Esophagus muscularis mucosa (tissue), 4 donors: ENCODE measurements at places on chromosomes 5 and 9.

- no peak for DNase-seq
These were observed 97.7 kb upstream of the SMARCA2 start for GRCh38 chr9:1917396-1917935.

DNA sequence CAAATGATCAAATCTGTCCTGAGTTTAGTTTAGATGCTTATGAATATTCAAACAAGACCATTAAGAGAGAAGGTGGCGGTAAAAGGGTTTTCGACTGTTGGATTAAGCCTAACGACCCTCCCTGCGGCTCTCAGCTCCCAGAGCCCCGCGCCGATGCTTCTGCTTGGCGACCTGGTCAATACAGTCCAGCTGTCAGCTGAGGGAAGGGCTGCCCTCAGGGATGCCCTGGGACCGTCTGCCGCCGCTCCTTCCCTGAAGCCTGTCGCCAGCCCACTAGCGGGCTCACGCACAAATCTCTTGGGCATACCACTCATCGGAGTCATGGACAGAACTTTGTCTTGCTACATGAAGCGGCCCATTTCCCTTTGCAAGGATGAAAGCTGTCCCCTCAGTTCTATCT is 136.6 kb upstream of the RAPGEF1 start:
- no peak for DNase-seq

- no peak for DNase-seq
These were observed 44.2 kb downstream of the CETN3 start for GRCh38 chr5:90365328-90365727.

GRCh38 chr9:76575761-76576160 is 116.8 kb downstream of the GCNT1 start:
- no peak for DNase-seq

DNA sequence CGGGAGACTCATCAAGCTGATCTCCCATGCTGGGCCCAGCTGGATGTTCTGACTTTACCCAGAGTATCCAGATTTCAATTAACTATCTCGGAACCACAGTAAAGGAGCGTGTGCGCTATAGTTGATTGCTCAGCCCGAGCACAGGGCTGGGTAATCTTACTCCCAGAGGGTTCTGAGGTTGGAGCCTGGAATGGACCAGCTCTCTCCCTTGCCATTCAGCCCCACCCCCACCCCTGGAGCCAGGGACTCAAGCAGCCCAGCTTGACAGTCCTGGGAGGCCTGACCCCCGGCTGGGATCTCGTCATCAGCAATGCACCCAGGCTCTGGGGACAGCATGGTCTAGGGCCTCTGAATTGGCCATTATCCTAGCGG is 23.7 kb upstream of the PTGES start:
- no peak for DNase-seq

GRCh38 chr5:33271606-33272005 is 169.2 kb upstream of the TARS1 start:
- DNase-seq = no peak

DNA sequence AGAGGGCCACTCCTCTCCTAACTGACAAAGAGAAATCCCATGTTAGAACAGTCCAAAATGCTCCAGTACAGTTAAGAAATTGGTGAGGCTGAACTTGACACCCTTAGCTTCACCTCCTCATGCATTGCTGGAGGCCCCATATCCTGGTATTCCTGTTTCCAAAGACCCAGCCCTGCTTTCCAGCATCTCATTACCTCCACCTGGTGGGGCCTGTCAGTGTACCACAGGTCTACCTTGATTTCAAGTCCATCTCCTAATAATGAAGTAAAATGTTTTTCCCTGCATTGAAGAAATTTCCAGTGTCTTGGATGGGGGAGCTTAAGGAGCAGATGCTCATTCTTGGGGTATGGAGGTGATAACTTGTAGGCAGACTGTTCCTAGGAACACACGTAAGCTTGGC is 70.6 kb upstream of the S1PR3 start:
- no peak for DNase-seq

DNA sequence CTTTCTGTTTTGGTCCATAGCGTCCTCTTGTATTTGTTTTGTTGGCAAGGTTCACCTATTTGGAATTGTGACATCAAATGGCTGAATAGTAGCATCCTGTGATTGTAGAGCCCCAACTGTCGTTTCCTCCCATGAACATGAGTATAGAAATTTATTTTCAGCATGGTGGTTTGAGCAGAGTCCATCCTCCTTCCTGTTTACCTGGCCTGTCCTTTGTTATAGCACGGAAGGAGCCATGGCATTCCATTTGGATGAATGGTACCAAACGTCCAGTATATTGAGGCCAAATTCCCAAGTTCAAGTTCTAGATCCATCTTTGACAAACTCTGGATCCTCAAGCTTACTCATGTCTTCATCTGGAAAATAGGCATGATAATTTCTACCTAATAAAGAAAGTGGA is 16.8 kb downstream of the RASGRF2 start:
- DNase-seq = no peak

DNA sequence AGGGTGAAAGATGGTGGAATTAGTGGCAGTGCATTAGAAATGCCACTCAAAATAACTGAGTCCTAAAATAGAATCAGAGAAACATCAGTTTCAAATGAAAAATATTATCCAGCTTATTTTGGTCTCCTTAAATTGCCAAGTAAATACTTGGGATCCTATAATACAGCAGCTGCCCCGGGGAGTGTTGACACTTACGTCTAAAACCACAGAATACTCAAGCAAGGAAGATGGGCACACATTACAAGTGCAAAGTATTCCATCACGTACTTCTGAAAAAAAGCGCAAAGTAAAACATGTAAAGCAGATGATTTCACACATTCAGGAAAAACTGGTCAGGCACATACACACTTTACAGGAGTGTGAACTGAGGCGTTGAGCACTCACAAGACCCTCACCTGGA is 2.4 kb upstream of the ARHGEF37 start:
- DNase-seq = no peak

- no peak for DNase-seq
These were observed 24.4 kb downstream of the CAMK4 start for GRCh38 chr5:111248571-111248970.

- DNase-seq = no peak
These were observed 20.2 kb downstream of the RGS3 start for GRCh38 chr9:113483676-113484257.

DNA sequence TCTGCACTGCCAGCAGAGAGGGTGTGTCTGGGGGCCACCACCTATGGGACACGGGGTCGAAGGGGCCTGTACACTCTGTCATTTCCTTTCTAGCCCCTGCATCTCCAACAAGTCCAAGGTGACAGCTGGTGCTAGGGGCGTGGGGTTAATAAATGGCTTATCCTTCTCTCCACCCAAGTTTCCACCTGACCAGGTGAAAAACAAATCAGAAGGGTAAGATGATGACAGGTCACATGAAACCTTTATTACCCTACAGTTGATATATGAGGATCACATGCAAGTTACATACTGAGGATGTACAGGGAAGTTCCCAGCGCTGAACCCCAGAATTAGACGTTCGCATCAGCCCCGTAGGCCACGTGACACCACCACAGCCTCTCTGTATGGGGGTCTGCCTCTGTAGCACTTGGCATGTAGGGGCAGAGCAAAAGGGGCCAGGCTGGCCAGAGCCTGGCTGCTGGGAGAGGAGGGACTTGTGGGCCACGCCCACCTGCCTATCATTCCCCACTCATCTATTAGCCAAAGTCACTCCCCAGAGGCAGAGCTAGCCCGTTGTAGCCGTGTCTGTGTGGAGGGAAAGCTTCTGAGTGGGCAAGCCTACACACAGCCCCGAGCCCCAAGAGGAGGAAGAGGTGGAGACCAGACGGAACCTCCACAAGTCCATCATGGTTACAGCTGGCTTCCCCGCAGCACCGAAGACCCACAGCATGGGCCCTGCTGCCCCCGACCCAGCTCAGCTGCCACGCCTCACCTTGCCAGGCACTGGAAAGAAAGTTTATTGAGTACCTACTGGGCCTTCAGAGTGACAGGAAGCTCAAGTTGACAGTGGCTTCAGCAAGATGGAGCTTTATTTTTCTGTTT is 2.2 kb downstream of the TMEM141 start:
- DNase-seq = no peak

DNA sequence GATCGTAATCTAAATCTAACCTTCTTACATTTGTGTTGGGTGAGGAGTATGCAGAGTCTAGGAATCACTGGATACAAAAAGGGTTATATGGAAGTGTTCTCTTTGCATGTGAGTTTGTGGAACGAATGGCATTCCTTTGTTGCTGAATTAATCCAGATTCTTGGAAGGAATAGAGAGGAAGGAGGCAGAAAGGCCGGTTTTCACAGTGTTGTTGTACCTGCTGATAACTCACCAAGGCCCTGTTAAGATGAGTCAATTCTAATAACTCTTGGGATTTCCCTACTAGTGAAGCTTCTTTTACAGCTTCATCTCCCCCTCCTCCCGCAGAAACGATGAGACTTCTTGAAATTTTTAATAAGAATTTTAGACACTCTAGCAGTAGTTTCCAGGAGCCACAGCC is 84.0 kb downstream of the ZSWIM6 start:
- no peak for DNase-seq

- DNase-seq = no peak
These were observed 621.1 kb upstream of the CDH18 start for GRCh38 chr5:20609126-20609525.

DNA sequence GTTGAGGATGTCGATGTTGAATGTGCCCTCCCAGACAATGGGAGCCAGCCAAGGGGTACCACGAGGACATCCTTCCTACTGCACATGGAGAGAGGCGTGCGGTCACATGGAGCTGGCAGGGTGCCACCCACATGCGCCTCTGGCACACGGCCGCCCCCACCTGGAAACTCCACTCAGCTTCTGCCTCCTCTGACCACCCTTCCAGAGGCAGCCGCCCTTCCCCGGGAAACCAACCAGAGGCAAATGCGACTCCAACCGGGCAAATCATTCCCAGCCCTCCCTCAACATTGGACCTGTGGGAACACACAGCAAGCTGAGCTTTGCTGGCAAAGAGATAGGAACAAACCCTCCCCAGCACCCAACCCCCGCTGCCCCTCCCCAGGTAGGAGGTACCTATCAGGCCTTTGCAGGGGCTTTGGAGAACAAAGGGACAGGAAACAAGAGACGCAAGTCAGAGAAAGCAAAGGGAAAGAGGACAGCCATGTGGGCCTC is 17.5 kb downstream of the ABO start:
- DNase-seq = no peak

DNA sequence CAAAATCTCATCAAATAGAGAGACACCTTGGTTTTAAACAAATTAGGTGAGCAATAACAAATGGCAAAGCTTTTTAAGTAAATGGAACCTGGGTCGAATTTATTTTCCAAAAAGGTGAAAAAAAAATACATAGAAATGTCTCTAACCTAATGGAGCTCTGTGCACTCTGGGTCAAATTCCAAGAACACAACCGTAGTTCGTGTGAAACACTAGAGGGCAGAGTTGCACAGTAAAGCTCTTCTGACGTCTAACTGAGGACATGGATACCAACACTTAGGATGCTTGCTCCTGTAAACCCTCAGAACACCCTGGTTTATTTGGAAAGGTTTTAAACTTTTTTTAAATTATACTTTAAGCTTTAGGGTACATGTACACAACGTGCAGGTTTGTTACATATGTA is 18.9 kb downstream of the MARCHF11 start:
- DNase-seq = no peak

GRCh38 chr5:95045181-95045965 is 239.5 kb downstream of the MCTP1 start:
- no peak for DNase-seq

DNA sequence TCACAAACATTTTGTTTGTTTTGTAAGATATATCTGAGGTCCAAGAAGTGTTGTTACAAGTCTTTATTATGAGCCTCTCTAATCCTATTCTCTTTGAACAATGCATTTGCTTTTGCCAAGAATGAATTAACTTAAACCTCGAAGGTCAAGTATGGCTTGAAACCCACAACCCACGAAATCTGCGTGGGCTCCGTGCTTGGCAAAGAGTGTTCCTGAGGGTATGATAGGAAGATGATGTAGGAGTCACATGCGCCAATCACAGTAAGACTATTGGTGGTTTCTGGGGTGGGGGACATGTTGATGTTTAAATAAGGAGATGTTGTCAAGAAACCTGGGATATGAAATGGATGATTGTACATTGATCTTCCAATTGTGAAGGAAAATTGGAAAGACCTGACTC is 330.8 kb upstream of the RFX3 start:
- no peak for DNase-seq

DNA sequence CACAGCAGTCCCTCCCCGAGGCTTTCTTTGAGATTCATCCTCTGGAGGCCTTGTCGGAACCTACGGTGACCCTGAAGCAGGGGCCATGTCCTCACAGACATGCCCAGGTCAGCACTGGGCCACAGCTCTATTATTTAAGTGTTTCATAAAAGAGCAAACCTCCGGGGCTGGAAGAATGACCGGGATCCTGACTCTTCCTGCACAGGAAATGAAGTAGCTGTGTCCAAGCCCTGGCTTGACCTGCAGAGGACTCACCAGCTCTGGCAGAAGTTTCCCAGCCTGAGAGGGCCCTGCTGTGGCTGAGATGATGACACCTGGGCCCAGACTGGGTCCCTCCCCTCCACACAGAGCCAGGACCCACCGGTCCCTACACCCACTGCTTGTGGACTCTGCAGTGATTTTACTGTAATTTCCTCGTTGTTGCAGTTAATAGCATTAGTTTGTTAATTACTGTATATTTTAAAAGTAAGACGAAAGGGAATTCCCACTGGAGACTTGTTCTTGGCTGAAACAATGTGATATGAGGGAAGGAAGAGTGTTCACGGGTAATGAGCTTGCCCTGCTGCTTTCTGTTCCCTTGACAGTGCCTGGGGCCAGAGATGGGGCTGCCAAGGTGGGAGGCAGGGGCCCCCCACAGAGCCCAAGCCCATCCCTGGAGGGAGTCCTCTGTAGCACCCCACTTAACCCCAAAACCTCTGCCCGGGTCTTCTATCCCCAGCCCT is 72.2 kb downstream of the PCDH1 start:
- no peak for DNase-seq

DNA sequence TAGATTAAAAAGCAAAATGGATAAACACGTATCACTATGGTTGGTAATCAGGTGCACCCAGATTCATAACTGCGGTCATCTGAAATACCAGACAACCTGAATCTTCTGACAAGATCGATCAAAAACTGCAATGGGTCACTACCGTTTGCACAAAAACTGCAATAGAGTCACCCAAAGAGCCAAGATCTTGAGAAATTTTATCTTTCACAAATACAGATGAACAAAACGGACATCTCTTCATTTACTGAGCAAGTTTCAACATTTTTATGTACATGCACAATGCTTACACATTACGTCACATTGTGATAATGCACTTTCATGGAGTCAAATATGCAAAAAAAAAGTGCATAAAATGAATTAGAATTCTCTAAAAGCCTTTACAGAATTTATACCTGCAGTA is 18.6 kb downstream of the PRKAA1 start:
- DNase-seq = no peak

DNA sequence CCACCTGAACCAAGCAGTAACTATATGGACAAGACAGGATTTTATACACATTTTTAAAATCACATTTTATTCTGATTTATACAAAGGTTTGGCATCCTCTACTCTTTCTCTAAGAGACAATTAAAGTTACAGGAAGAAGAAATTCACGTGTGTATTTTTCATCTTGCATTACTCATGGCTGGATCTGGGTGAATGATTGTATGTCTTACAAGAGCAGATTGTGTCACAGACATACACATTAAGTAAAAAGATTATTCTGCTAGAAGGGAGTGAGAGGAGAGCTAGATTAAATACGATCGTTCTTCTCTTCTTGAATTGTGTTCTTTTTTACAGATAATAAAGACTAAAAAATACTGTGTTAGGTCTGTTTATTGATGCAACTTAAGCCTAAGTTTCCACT is 20.8 kb upstream of the CEP120 start:
- DNase-seq = no peak

GRCh38 chr5:15431923-15432322 is 68.1 kb upstream of the FBXL7 start:
- DNase-seq = no peak
